Tibial nerve (tissue), 4 donors: ENCODE measurements at places on chromosomes 6 and 20.

- DNase-seq = no peak
Measured at GRCh38 chr6:166638573-166638964, 11.5 kb upstream of the RPS6KA2 start.

DNA sequence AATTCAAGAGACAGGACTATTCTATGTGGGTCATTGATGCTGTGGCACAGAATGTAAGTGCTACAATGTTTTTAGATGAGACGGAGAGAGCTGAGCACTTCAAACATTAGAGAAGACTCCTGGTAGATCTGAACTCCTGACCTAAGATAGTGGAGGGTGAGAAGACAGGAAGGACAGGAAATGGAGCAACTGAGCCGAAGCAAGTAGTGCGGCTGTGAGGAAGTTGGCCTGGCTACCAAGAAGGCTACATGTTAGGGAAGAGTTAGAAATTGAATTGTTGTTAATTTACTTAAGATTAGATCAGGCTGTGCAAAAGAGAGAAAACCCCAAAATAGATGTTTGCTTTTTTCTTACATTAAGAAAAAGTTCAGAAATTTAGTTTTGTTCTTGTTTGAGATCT lies 14.4 kb upstream of the MLIP start:
- no peak for DNase-seq

GRCh38 chr6:89267918-89268317 lies 47.2 kb downstream of the GABRR2 start:
- DNase-seq = no peak

DNA sequence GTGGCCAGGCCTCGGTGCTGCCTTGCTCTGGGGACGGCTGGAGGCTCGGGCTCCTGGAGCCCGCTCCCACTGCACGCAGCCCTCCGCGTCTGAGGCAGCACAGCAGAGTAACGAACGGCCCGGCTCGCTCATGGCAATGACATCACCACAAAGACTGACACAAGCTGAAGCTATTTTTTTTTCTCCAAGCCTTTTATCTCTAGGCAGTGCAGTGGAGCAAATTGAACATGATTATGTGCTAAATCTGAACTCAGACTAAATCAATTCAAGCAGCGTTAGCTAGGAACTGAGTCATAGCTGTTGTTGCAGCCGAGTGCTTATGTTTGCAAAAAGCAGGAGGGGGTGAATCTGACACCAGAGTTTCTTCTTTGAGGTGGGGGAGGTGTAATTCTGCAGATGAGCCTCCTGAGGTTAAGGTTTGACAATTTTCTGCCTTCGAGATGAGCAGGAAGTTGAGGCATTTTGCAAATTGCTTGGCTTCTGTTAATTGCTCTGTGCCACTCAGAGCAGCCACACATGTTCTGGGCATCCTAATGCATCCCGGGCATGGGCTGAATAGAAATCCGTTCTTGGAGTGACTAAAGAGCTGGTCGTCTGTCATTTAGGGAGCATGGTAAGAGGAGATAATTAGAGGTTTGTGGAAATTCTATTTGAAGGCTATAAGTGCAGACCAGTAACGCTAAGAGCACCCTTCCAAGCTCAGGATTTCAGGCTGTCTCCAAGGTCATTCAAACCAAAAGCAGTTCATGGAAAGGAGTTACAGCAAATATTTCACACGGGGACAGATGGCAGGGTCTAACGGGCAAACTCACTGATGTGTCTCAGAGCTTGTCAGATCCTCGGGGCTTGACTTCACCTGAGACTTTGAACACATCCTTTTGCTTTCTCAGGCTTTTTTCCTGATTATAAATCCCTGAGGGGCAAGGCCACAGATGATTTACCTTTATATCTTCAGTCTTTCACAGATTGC lies 155.1 kb upstream of the ENPP5 start:
- DNase-seq = no peak

- DNase-seq = no peak
Measured at GRCh38 chr6:46279874-46280273, 109.1 kb upstream of the ENPP5 start.

GRCh38 chr6:118542184-118542952 lies 5.7 kb upstream of the PLN start:
- no peak for DNase-seq
